ENCODE measurements at places on chromosomes 6 and 20.

GRCh38 chr6:147811913-147812629 lies 303.6 kb downstream of the SAMD5 start:
- DNase-seq, result no peak

DNA sequence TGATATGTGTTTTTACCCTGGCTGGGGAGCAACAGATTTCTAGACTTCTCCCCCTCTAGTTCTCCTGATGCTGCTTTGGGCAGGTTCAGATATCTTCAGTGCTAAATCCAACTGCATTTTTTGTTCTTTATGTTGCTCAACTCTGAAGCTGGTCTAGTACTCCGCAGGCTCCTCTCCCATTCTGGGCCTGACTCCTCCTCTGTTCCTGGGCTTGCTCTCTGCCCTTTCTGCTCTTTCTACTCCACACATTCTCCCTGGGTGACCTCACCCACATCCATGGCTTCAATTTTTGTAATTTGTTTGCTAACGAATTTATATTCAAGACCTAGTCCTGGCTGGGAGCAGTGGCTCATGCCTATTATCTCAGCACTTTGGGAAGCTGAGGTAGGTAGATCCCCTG lies 6.4 kb downstream of the FYN start:
- no peak for DNase-seq

GRCh38 chr6:46174904-46175303 lies 4.1 kb upstream of the ENPP5 start:
- DNase-seq, result no peak

GRCh38 chr6:150169609-150170008 lies 26.8 kb downstream of the PPP1R14C start:
- DNase-seq, result peak; percentile 16

DNA sequence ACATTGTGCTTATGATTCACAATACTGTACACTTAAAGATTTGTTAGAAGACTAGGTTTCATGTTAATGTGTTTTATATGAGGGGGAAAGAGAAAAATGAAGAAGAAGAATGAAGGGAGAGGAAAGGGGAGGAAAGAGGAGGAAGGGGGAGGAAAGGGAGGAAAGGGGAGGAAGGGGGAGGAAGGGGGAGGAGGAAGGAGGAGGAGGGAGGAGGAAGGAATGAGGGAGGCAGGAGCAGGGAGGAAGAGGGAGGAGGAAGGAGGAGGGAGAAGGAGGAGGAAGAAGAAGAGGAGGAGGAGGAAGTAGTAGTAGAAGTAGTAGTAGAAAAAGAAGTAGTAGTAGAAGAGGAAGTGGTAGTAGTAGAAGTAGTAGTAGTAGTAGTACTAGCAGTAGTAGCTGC lies 70.6 kb downstream of the COL21A1 start:
- DNase-seq, result no peak

DNA sequence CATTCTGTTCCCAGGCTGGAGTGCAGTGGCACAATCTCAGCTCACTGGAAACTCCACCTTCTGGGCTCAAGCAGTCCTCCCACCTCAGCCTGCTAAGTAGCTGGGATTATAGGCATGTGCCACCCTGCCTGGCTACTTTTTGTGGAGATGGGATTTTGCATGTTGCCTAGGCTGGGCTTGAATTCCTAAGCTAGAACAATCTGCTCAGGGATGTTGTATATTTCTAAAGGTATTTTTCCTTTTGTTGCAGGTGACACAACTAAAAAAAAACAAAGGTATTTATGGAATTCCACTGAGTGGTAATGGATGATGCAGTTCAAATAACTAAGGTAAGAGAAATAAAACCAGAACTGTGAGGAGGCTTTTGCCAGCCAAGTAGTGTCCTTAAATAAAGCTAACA lies 49.7 kb downstream of the PTPRA start:
- DNase-seq, result no peak

DNA sequence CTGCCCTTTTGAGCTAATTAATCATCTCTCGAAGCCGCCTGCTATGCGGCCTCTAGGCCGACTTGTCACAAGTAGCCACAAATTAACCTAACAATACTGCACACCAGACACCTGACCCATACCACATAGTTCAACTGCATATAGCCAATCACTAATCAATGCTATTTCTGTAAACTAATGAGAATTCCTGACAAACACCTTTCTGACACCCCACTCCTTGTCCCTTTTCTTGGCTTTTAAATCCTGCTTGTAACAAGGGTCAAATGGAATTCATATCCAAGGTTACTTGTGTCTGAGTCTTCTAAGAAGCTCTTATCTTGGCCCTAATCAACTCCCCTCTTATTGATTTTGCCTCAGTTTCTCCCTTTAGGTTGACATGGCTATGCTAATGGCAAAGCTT lies 366.1 kb downstream of the NRN1 start:
- DNase-seq, result no peak

GRCh38 chr6:90463874-90464273 lies 123.0 kb downstream of the MAP3K7 start:
- DNase-seq, result no peak

- DNase-seq, result peak; percentile 28
These were observed 1.7 kb downstream of the PHF10 start for GRCh38 chr6:169722362-169723199.

DNA sequence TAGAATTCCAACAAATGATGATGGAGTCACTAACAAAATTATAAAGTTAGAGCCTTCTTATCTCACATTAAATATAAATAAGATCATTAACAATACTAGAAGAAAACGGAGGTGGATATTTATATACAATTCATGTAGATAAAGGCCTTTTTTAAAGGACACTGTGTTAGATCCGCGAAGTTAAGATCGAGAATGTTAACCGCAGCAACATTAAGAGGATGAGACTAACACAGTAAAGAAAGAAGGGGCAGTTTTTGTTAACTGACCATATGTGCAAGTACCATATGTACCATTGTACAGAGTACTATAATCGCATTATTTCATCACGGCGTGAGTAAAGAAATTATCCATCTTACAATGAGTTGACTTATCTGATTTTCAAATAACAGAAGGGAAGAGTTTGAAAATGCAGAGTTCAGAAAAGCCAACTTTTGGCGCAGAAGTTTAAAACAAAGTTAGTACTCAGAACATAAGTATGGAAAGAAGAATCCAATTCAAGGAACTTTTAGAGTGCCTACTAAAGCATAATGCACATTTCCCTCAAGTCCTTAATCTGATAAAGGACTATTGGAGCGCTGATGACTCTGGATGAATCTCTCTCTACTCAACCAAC lies 1.4 kb downstream of the FBXL4 start:
- no peak for DNase-seq

- DNase-seq, result no peak
These were observed 30.4 kb downstream of the KIZ start for GRCh38 chr20:21156266-21156665.

DNA sequence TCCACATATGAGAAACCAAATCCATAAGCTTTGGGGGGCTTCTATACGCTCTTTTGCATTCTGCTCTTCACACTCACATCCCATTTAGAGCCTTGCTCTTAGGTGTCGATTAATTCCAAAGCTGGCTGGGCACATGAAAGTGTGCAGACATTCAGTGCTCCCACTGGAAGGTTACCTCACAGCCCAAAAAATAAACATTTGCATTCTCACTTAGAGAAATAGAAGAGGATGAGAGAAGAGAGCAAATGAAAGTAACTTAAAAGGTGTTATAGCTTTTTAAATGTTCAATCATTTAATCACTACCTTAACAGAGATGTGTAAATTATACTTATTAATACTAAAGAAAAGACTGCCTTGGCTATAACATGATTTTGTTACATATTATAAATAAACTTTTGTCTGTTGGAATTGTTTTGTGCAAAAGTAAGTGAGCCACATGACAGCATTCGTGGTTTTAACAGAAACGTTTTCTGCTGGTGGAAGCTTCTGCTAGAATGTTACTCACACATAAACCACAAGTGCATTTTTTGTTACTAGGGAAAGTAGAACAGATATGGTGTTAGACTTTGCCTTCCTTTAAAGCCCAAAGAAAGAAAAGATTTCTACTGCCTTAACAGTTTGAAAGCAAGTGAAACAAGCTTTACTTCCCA lies 116.7 kb downstream of the SIM1 start:
- no peak for DNase-seq

DNA sequence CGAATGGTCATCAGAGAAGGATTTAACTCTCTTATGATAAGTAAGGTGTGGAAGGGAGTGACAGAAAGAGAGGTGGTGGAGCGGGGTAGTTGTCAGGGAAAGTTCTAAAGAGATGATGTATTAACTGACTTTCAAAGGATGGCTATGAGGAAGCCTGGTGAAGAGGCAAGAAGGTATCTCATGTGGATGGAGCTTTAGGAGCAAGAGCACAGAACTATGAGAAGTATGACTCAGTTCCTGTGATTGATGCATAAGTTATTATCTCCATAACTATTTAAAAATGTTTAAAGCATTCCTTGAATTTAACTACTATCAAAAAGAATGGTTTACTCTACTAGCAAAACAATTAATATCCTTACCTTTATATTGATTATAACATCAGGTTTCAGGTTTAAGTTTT lies 28.8 kb downstream of the AK9 start:
- DNase-seq, result no peak

DNA sequence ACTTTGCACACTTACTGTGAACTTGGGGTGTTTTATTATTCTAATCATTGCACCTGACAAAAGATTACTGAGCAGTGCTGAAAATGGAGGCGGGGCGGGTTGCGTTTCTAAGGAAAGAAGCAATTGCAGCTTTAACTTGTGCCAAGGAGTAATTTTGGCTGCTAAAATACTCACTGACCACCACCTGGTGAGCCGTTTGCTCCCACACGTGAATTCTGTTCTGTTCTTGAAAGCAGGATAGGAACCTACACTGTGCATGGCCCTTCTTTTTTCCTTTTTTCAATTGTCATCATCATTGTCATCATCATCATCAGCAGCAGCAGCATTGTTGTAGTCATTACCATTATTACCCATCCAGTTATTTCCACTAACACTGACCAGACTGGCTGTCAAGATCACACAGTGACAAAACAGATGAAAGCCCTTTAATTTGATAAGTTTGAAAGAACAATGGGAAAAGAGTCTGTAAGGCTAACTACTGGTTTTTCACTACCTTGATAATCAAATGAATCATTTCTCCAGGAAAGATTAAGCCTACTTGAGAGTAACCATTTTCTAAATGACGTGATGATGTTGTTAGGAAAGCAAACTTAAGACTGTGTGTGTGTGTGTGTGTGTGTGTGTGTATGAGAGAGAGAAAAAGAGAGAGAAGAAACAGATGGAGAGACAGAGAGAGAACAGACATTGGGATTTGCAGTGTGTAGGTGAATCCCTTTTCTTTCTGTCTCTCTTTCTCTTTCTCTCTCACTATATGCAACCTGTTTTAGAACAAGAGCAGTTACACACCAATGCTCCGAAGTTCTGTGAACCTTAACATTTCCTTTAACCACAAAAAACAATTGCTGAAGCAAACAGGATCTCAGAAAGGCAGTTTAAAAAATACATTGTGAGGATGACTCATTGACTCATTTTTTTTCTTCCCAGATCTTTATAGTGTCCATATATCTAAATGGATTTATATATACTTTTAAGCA lies 3.8 kb downstream of the RIPOR2 start:
- DNase-seq, result no peak

DNA sequence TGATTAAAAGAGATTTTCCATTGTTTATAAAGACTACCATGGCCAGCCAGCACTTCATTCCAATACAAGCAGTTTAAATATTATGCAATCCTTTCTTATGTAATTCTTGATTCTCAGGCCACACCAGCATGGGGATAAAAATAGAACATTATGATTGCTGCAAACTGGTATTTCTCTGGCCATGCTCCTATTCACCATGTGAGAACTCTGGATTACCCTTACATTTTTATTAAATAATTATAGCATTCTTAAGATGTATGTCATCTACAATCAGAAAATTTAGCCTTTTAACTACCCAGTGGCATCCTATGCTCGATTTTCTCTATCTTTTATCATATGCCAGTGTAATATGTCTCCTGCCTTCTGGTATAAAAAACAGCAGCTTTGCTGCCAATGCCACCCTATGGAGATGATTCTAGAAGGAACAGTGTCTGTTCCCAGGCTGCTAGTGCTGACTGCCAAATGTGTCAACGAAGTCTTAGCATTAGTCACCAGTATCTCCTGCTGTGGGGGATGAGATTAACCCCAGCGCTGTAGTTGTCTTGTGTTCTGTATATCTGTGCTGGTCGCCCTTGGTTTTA lies 501.4 kb downstream of the BCKDHB start:
- no peak for DNase-seq

GRCh38 chr6:13375360-13375878 lies 47.1 kb upstream of the TBC1D7 start:
- peak; percentile 16 for DNase-seq

GRCh38 chr20:32585586-32586127 lies 524 bp upstream of the NOL4L start:
- DNase-seq, result no peak

GRCh38 chr6:107124934-107125348 lies 9.6 kb upstream of the BEND3 start:
- no peak for DNase-seq

GRCh38 chr6:20401205-20402091 lies at the start of gene E2F3:
Gene E2F3, plus strand, starts transcription at chr6:20401879. Its CDS starts 354 bp downstream, at chr6:20402233.
- peak; percentile 98 for DNase-seq

DNA sequence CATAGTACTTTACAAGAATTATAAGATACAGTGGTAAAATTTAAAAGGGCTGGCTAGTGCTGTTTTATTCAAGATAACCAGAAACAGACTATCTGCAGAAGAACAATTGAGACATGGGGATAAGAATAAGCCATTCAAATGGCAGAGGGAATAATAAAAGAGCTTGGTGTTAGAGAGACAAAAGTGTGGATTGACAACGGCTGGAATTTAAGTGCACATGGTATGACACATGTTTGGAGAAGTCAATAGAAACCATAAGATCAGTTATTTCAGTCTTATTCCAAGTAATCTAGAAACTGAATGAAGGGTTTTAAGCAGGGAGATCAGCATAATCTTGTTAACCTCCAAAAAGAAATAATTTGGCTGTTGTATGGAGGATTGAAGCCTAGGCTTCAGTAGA lies 1205.5 kb upstream of the CITED2 start:
- DNase-seq, result no peak

- DNase-seq, result no peak
These were observed 74.8 kb upstream of the AGPAT4 start for GRCh38 chr6:161348628-161348994.

- no peak for DNase-seq
These were observed 68.8 kb downstream of the GJA1 start for GRCh38 chr6:121504227-121504626.

GRCh38 chr6:10854922-10855632 lies 16.7 kb upstream of the MAK start:
- no peak for DNase-seq

DNA sequence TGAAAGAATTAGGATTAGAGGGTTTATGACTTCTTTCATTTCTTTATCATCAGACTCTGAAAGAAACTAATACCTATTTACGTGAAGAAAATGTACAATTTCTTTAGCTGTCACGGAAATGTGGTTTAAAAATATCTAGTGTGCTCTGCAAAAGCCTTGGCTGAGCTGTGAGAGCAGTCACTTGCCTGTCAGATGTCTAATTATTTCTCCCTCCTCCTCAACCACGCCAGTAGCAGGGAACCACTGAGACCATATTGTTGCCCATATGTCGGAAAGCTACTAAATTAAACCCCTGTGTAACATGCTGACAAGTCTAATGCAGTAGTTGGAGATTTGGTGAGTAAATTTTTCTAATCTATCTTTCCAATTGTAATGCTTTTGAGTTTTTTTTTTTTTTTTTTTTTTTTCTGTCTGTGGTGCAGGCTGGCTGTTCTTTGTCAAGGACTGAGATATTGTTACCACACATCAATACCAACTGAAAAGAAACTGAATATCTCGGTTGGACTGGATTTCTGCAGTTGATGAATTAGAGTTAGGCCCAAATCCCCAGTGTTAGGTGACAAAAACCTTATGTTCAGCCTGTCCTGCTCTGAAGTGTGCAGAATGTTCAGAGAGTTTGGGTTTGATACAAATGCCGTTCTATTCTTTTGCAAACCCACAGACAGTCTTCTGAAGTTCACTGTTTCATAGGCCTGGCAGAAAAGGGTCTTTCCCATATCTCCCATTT lies 302.9 kb upstream of the SYNCRIP start:
- DNase-seq, result no peak
